ENCODE measurements at places on chromosomes 2 and 18.

DNA sequence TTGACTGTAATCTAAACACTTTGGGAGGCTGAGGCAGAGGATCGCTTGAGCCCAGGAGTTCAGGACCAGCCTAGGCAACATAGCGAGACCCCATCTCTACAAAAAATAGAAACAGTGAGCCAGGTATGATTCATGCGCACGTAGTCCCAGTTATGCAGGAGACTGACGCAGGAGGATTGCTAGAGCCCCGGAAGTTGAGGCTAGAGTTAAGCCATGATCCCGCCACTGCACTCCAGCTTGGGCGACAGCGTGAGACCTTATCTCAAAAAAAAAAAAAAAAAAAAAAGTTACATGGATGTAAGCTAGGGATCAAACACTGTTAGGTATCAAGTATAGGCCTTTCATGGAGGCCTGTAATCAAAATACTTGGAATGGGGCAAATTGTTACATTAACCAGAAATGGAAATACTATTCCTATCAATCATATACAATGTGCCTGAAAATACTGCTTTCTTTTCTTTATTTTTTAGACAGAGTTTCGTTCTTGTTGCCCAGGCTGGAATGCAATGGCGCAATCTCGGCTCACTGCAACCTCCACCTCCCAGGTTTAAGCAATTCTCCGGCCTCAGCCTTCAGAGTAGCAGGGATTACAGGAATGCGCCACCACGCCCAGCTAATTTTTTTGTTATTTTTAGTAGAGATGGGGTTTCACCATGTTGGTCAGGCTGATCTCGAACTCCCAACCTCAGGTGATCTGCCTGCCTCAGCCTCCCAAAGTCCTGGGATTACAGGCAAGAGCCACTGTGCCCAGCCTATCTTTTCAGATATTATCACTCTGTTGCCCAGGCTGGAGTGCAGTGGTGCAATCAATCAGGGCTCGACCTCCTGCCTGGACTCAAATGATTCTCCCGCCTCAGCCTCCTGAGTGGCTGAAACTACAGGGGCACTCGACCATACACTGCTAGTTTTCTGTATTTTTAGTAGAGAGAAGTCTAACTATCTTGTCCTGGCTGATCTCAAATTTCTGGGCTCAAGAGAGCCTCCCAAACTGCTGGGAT, 27.2 kb downstream of the XPO1 start:
- no peak for DNase-seq

DNA sequence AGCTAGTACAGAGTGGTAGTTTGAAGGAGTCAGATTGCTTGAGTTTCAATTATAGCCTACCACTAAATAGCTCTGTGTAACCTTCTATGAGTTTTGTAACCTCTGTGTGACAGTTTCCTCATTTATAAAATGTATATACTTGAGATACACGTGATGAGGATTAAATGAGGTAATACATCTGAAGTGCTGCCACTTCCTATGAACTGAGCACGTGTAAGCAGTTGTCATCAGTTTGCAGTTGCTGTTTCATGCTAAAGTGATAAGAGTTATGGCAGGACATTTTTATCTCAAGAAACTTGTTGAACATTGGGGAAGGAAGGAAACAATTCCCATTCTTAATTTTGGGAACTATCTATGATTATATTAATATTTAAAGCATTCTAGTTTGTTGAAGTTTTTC, 38.5 kb downstream of the CARF start:
- peak; percentile 87 for DNase-seq

DNA sequence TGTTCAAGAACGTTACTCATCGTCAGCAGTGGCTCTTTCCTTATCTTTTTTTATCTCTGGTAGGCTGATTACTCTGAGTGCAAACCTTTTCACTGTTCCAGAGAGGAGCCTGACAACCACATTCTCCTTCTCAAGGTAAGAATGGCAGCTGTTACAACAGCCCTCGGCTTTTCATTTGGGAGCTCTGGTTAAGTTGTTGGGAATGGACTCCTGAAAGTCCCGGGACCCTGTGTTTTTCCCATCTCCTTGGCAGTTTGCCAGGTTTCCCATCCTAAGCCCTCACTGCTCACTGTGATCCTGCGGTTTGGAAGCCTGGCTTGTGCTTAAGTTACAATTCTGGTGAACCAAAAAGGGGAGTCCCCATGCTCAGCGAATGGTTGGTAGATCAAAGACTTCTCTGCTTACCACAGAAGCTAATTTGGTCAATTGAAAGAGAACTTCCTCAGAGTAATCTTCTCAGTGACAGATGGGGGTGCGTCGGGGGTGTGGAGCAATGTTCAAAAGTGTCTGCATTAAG, 122.3 kb downstream of the LYPD6B start:
- no peak for DNase-seq

DNA sequence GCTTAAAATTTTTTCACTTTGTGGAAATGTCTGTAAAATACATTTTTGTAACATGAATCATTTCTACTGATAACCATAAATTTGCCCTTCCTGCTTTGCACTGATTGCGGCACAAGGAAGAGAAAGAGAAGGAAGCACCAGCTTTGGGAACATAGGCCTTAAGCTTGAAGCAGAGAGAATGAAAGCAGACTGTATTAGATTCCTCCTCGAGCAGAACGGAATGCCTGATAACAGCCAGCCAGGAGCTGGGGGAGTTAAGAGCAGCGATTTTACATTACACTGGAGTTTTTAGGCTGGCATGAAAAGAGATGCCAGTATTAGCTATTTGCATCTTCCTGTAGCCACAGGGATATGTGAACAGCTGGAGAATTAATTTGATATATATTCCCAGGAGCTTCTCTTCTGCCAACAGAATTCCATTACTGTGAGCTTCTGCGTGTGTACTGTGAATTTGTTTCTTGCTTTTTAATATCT, 33.5 kb downstream of the CRIM1 start:
- DNase-seq, result no peak

DNA sequence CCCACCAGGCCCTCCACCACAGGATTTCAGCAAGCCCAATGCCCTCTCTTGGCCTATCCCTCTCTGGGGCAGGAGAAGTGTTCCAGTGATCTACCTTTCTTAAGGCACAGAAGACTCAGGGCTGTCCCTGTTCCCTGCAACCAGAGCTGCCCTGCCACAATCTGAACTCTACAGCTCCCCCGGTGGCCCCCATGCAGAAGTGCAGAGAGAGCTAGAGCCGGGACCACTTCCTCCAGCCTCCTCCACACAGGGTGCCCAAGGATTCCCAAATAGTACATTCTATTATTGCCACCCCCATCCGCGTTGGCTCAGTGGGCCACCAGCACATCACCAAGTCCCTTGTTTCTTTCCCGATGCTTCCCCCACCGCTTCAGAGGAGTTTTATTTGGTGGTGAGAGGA, 114.8 kb upstream of the PTPRM start:
- peak; percentile 37 for DNase-seq

DNA sequence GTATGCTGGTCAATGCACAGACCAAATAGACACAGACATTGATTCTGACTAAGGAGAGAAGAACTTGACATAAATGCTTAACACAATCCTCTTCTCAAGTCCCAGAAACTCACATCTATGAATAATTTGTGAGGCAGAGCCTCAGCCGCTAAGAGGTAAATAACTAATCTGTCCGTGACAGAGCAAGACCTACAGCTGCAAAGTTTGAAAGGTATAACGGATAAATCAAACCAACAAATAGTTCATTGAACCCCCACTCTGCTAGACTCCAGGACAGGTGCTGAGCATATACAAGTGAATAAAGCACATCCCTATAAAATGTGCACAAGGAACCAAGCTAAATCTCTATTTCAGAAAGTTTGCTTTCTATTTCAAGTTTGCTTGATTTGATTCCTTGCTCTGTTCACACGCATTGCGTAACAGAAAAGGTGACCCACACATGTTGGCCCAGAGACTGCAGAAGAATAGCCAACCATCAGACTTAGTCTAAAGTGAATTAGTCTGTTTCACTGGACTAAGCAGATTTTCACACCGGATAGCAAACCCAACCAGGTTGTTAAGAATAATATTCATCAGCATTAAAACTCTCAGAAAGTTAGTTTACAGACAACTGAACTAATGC, 51.7 kb downstream of the NCKAP5 start:
- DNase-seq, result no peak

- DNase-seq, result no peak
These were observed 242.1 kb downstream of the DYSF start for GRCh38 chr2:71695235-71696120.

GRCh38 chr2:108579623-108580022, 45.4 kb downstream of the LIMS1 start:
- no peak for DNase-seq

GRCh38 chr2:198546122-198546521, 741.7 kb downstream of the PLCL1 start:
- no peak for DNase-seq

DNA sequence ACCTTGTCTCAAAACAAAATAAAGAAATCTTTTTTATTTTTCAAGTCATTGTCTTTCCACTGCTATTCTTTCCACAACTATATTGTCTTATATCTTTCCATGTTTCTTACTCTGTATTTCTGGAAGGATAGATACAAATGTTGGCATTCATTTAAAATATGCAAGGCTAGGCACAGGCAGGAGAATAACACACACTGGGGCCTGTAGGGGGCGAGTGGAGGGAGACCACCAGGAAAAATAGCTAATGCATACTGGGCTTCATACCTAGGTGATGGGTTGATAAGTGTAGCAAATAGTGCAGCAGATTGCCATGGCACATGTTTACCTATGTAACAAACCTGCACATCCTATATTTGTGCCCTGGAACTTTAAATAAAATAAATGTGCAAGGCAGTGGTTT, 9.6 kb downstream of the MRPL30 start:
- DNase-seq, result peak; percentile 1

DNA sequence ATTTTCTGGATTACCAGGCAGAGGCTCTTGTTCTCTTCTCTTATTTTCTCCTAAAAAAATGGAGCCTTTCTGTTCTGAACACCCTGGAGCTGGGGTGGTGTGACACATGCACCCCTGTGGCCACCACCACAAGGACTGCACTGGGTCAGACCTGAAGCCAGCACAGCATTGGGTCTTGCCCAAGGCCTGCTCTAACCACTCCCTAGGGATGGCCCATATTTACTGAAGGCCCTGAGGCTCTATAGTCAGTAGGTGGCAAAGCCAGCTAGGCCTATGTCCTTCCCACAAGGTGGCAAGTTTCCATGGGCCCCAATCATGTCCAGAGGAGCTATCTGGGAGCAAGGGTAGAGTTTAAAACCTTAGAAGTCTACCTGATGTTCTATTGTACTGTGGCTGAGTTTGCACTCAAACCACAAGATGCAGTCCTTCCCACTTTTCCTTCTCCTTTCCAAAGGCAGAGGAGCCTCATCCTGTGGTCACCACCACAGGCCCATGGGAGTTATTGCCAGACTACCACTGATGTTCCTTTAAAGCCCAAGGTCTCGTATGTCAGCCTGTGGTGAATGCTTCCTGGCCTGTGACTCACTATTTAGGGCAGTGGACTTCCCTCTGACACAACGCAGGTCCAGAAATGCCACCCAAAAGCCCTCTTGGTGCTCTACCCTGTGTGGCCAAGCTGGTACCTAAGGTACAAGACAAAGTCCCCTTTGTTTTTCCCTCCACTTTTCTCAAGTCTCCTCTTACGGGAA, 15.0 kb upstream of the FMNL2 start:
- DNase-seq, result no peak

- no peak for DNase-seq
These were observed 222.3 kb downstream of the SH3RF3 start for GRCh38 chr2:109351164-109351756.

DNA sequence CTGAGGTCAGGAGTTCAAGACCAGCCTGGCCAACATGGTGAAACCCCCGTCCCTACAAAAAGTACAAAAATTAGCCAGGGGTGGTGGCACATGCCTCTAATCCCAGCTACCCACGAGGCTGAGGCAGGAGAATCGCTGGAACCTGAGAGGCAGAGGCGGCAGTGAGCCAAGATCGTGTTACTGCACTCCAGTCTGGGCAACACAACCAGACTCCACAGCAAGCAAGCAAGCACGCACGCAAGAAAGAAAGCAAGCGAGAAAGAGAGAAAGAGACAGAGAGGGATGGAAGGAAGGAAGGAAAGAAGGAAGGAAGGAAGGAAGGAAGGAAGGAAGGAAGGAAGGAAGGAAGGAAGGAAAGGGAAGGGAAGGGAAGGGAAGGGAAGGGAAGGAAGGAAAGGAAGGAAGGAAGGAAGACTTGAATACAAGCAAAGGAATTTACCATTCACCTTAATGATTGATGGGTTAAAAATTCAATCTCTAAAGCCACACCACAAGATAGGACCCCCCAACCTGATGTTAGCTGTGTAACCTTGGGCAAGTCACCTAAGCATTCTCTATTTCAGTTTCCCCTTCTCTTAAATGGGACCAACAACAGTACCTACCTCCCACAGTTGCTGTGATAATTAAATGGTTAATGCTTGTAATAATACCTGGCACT, 181.7 kb downstream of the ATAD2B start:
- DNase-seq, result no peak

GRCh38 chr2:18180031-18180610, 301.7 kb downstream of the KCNS3 start:
- no peak for DNase-seq

DNA sequence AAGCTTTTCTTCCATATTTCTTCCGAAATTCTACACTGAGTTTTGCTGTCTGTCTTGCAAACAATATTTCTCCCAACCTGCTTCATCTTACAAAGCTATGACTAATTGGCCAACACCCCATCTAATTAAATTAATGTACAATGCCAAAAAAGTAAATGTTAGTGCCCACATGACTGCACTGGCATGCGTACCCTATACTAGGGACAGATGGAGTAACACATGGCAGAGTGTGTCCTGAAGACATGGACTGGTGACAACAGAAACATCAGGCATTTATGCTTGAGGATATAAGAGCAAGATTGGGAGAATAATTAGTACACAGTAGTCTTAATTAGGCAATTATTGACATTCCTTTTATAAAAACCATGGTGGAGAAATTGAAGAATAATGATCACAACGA, 66.8 kb downstream of the MREG start:
- no peak for DNase-seq

GRCh38 chr2:60118061-60118460, 435.4 kb downstream of the BCL11A start:
- DNase-seq, result no peak

DNA sequence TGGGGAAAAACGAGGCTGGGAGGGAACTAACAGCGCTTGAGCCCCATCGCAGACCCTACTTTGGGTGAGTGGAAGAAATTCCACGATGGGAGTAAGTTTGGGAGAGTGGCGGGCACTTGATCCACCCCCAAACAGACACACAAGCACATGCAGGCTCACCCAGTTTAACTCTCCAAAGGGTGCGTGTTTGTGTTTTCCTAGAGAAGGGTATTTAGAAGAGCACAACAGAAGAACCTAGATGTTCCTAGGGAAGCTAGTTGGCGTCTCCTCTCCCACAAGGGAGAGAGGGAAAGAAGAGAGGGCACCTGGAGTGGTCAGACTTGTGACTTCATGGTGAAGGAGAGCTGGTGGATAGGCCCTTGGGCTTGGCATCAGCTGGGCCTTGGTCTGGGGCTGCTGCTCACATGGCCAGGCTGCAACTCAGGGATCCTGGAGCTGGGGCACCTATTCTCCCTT, 3.2 kb downstream of the GATA6 start:
- no peak for DNase-seq

- DNase-seq, result no peak
These were observed 272.1 kb upstream of the EPAS1 start for GRCh38 chr2:46025081-46025480.

- no peak for DNase-seq
These were observed 109.5 kb downstream of the EIPR1 start for GRCh38 chr2:3267869-3268704.
